Stimulated activated CD4-positive, alpha-beta T cell treated with anti-CD3 and anti-CD28 coated beads, Interleukin-1b, Interleukin-23, amount 100 ng/mL, for 1 hour (primary cell): ENCODE measurements at places on chromosomes 11 and 22.

- DNase-seq, result no peak
Observed at GRCh38 chr11:65425971-65426838, 3.6 kb downstream of the NEAT1 start.

DNA sequence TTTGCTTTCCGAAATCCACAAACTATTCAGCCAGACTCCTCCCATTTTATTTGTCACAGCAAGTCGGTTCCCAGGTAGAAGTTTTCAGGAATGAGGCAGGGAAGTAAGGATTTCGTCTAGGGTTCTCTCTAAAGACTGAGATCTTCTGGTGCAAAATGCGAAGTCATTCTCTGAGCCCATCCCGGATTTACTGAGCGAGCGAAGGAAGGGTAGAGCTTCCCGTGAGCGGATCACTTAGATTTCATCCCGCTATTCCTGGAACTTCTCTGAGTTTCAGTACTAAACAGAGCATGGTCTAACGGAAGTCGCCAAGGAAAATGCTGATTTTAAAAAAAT lies 3.1 kb upstream of the CALCA start:
- DNase-seq, result no peak

DNA sequence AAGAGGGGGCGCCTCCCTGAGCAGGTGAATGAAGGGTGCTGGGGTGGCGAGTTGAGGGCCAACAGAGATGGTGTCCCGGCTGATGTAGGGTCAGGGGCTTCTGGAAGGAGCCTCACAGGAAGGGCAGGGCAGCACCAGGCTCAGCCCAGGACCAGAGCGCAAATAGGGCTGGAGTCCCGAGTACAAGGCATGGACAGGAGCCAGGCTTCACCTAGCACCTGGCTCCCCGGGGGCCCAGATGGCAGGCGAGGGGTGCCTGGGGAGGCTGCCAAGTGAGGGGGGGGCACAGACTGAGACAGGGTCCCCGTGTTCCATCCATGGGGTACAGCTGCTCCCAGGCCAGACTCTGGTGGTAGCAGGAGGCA lies 105.8 kb downstream of the KCNQ1 start:
- DNase-seq, result no peak

DNA sequence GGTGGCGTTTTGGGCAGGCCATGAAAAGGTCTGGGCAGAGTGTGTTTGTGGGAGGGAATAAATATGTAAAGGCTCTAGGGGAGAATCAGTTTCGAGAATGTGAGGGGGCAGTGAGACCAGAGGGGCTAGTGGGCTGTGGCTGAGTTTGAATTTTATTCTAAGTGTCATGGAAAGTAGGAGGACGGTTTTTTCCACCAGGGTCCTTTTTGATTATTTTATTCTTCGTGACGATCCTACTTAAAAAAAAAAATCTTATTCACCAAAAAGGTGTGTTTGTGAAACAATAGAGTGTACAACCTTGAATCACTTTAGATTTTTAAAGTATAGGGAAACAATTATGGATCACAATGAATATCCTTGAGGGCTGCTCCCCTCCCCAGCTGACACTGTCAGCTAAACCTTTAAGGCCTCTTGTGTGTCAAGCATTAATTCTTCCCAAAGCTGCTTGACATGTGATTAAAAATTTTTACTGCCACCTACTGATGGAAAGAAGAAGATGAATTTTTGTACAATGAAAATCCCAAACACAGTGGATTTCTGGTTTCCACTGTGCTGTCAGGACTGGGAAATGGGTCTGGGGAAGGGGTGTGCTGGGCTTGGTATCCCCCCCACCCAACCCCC lies 107.5 kb upstream of the OR4B1 start:
- no peak for DNase-seq

DNA sequence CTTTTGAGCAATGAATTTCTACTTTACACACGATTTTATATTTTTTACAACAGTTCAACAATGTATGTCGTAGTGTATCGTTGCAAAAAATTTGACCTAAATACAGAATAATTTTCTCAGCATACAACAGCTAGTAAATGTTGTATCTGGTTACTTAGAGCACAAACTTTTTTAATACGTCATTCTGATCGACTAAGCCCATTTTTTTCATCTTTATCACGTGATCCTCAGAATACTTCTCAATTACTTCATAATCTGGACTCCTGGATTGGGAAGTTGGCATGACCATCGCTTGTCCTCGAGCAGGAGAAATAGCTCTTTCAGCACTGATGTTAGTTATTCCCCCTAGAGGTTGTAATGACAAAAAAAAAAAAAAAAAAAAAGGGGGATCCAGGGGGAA lies 16.6 kb downstream of the OR51L1 start:
- no peak for DNase-seq

- no peak for DNase-seq
Observed at GRCh38 chr11:114775875-114776621, 97.7 kb downstream of the NXPE2 start.

DNA sequence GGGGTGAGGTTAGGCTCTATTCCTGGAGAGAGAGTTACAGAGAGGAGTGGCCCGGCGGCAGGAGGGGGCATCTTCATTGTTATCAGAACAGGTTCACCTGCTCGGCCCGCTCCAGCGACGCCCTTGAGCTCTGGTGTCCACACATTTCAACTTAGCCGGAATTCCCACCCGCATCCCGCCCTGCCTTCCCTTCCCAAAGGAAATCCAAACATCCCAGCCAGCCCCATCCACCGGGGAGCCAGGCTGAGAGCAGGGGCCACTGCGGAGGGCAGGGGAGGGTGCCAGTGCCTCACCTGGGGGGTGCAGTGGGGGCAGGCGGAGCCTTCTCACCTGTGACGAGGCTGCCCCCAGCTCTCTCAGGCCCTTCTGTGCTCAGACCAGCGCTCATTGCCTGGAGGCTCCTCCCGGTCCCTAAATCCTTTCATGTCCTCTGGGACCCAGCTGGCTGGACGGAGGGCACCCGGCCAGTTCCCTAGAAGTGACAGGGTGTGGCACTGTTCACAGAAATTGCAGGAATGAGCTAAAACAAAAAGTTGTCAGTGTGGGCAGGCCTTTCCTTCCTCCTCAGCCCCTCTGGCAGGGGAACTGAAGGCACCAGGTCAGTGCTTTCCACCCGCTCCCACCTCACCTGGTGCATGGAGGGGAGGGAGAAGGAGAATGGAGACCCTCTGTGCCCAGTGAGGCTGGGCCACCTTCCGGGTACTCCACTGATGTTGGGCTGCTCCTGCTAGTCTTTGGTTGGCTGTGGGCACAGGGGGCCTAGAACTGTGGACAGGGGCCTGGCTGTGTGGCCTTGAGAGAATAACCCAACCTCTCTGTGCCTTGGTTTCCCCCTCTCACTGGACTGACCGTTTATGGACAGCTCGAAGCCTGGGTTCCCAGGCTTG lies 2.2 kb upstream of the MRGPRG start:
- DNase-seq, result no peak

GRCh38 chr22:49236541-49237075 lies 591.1 kb downstream of the BRD1 start:
- DNase-seq, result no peak

GRCh38 chr11:17604201-17604914 lies 57.3 kb downstream of the OTOG start:
- DNase-seq, result no peak

- no peak for DNase-seq
Observed at GRCh38 chr11:111344032-111344431, 35.0 kb downstream of the POU2AF1 start.

DNA sequence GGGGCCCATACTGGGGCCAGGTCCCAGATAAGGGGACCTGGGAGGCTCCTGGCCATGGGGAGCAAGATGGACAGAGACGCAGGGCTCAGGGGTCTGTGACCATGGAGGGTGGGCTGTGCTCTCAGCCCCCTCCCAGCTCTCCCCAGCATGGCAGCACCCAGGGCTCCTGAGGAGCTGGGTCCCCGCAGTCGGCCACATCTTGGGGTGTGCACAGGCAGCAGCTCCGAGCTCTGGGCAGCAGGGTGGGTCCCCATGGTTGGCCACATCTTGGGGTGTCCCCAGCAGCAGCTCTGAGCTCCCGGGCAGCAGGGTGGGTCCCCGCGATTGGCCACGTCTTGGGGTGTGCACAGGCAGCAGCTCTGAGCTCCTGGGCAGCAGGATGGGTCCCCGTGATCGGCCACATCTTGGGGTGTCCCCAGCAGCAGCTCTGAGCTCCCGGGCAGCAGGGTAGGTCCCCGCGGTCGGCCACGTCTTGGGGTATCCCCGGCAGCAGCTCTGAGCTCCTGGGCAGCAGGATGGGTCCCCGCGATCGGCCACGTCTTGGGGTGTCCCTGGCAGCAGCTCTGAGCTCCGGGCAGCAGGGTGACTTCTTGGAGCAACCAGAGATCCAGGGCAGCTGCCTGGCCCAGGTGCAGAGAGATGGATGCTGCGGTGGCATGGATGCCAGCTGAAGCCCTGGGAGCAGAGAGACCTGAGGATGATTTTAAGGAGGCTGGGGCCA lies 18.3 kb upstream of the MUC5B start:
- no peak for DNase-seq

DNA sequence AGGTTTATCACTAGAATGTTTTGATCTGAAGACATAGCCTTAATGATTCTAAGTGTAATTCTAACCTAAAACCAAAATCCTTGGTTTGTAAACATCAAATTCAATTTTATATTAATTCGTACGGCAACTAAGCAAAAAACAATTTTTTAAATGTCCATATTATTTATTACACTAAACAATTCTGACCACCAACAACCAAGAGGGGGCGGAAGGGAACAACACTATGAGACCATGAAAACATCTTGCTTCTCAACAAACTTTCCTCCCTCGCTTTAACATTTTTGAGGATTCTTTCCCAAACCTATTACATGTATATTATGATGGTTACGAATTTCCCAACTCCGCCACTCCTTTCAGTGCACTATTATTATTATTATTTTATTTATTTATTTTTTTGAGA lies 6.5 kb upstream of the UCP2 start:
- no peak for DNase-seq

DNA sequence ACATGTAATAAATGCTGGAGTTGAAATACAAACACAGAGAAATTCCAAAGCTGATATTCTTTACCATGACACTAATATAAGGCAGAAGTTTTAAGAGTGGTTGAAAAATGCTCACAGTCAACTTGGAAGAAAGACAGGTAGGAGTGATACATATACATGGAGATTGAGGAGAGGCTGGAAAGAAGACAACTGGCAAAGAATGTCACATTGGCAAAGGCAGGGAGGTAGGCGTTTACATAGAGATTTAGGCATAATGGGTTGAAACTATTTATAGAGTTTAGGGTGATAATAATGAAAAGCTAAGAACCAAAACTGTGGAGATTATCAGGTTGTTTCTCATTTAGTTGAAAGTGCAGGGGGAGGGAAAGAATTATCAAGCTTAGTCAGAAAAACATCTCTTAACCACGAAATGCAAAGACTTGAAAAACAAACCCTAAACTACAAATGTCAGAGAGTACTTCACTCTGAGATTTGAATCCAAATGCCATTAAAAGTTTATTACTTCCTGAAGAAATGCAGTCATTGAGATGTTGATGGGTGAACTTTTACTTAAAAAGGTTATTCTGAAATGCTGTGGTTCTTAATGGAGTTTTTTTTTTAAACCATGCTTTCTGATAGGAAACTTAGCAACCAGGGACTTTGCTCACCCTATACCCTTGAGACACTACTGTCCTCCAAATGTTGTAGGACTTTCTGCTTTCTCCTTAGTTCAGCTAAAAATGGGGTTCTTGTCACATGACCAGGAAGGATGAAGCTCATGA lies 138.4 kb upstream of the CCDC90B start:
- no peak for DNase-seq

DNA sequence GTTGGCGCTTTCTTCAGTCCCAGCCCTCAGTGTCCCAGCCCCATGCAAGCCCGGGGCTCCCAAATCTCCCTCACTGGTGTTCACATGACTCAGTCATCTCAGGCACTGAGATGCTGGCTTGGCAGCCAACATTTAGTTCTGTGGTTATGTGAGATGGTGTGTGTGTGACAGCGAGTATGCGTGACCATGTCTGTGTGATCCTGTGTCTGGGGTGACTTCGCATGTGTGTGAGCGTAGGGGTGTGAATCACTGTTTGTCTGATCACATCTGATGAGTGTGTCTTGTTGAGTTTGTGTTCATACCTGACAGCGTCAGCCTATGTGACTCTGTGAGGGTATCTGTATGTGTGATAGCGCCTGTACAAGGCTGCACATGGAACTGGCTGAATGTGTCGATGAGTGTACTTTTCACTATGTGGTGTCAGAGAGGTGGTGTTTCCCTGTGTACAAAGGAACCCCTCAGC lies 16.2 kb downstream of the CREB3L1 start:
- no peak for DNase-seq

- DNase-seq, result no peak
Observed at GRCh38 chr11:29184939-29185890, 831.6 kb downstream of the KCNA4 start.

GRCh38 chr22:35900483-35901168 lies 128.0 kb downstream of the RBFOX2 start:
- no peak for DNase-seq

DNA sequence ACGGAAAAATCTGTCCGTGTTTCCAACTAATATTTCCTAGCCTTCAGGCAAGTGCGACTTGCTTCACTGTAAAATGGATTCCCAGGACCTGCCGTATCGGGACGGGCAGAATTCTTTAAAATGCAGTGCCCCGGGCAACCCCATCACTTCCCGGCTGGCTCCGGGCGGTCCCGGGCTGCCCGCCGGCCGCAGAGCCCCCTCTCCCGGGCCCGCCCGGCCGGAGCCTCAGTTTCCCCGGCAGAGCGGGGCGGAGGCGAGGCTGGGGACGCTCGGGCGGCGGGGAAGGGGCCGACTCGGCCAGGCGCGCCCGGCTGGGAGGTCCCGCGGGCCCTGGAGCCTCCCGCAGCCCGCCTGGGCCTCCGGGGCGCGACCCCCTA lies 84.2 kb upstream of the WNT7B start:
- DNase-seq, result no peak

- DNase-seq, result peak; percentile 67
Observed at GRCh38 chr11:2151500-2152257, 9.3 kb downstream of the INS start.

DNA sequence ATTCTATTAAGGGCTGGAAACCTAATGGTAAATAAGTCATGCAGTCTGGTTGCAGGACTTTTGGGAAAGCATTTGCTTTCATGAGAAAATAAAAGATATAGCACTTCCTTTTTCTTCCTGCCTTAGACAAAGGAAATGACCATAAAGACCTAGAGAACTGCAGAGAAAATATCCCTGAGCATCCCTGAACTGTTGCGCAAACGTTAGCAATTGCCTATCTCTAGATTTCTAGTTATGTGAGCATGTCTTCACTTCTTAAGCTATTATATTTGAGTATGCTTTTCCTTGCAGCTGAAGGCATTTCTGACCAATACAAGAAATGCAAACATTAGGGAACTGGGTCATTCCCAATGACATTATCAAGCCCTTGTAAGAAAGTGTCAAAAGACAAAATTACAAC lies 110.6 kb downstream of the KIF18A start:
- no peak for DNase-seq
